ENCODE measurements at places on chromosomes 12 and 14. TPM values are rescaled to one million over a fixed set of nuclear protein-coding genes. Genes with fewer than 3 reads are reported as not detected.

DNA sequence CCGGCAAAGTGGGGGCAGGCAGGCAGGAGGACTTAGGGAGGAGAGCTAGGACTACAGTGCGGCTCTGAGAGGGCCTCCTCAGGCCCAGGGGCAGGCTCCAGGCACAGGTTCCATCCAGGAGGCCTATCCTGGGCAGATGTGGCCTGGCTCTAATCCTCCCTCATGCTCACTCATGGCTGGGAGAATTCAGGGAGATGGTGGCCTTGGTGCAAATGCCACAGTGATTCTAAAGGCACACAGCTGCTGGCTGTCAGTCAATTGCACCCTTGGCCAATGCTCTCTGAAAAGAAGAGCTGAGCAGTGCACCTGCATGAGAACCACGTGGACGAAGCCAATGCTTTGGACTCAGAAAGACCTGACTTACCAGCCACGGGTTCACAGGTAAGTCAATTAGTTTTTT, 89.6 kb downstream of the C12orf75 start:
- no peak for DNase-seq

DNA sequence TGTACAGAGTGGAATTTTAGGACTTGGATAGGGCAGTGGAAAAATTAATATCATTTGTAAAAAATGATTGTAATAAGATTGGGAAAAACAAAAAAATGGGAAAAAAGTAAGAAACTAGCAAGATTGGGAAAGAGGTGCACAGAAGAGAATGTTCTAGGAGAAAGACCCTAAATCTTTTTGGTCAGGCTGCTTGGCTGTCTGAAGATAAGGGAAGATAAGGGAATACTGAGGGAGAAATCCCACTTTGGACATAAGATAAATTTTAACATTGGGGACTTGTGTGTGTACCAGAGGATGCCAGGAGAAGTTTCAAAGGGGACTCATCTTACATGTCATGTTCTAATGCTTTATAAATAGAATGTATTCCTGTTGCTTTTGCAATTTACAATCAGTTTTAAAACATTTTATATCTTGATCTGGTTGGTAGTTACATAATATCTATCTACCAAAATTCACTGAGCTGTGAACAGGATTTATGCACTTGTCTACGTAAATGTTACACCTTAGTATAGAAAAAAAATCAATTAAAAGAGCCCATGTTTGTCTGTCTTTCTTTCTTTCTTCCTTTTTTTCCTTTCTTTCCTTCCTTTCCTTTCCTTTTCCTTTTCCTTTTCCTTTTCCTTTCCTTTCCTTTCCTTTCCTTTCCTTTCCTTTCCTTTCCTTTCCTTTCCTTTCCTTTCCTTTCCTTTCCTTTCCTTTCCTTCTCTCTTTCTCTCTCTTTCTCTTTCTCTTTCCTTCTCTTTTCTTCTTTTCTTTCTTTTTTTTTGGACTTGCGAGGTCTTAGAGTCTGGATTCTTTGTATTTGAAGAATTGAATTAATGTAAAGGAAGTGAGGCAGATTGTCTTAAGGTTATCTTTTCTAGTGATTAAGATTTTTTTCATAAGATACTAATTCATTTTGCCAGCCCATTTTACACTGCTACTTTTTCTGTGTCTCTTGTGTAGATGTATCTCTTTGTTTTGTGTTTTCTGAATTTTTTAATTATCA, 66.1 kb downstream of the KTN1 start:
- no peak for DNase-seq

DNA sequence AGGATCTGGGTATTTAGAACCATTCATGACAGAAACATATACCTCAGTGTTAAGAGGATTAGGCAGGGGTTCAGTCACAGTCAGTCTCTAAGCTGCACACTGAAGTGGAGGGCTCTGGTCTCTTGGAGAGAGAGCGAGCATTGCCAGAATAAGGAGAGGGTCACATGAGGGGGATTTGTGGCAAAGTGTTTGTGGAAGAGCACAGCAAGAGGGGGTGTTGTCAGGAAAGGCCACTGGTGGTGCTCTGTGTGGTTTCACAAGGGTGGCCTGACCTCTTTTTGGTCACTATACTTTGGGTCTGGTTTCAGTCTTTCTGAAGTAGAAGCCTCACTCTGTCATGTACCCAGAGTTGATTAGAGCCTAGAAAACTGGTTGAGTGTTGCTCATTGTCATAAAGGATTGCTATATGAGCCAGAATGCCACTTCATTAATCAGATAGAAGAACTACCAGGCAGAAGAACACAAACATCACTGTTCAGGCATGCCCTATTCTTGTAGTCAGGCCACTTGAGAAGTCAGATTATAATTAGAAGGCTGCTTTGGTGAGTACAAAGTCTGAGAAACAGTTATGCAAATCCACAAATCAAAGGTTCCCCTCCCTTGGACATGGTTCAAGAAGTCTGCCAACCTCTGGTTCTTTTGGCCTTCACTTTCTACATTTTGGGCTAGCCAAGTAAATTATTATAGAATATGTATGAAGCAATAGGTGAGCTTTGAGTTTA, 8.4 kb downstream of the TMEM19 start:
- no peak for DNase-seq

Gene CABP1
- polyA plus RNA-seq, result 2.9 TPM

DNA sequence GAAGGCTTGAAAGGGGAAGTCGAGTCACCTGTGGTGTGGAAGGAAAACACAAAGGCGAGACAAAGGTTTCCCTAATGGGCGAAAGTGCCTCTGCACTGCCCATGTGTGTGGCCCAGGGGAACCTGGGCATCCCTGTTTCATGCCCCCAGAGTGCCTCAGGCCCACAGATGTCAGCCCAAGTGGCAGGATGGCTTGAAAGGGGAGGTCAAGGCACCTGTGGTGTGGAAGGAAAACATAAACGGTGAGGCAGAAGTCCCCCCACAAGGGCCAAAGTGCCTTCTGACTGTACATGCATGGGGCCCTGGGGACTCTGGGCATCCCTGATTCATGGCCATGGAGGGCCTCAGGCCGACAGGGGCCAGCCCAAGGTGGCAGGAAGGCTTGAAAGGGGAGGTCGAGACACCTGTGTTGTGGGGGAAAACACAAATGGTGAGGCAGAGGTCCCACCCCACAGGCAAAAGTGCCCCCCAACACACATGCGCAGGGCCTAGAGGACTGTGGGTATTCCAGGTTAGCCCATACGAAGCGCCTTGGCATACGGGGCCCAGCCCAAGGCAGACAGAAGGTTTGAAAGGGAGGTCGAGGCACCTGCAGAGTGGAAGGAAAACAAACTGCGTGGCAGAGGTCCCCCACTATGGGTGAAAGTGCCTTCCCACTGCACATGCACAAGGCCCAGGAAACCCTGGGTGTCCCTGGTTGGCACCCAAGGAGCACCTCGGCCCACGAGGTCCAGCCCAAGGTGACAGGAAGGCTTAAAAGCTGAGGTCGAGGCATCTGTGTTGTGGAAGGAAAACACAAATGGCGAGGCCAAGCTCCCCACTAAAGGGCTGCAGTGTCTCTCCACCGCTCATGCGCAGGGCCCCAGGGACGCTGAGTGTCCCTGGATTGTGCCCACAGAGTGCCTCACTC, 382.3 kb downstream of the ALG10 start:
- DNase-seq, result peak; percentile 3

- no peak for DNase-seq
These were observed 71.5 kb downstream of the POLR3B start for GRCh38 chr12:106429043-106429552.

Gene SOX5
- polyA plus RNA-seq, result 0.91 TPM

Gene KRT72
- not detected for polyA plus RNA-seq

Gene COL2A1
- polyA plus RNA-seq, result 0.04 TPM

DNA sequence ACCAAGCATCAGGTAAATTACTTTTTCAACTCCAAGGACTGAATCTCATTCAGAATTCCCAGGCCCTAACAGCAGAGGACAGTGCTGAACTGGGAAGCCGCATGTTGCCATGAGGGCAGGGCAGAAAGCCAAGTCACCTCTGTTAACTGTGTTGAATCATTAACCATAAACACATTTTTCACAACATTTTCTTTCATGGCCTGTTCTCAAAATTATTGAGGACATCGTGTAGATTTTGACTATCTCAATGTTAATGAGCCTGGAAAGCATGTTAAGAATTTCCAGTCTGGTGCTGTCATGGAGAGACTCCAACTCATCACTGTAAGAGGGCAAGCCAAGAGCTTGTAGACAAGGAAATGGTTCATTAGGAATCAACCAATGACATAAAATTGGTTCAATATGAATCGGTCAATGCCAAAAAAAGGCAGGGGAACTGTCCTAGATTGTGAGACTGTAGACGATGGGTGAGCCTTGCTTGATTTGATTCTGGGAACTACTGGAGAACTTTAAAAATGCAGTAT, 33.7 kb downstream of the CPM start:
- DNase-seq, result no peak

- DNase-seq, result no peak
These were observed 3.6 kb downstream of the SMCO3 start for GRCh38 chr12:14810167-14810952.

Gene RTL1
- polyA plus RNA-seq, result not detected

Gene SLCO1C1
- polyA plus RNA-seq, result 0.61 TPM

GRCh38 chr14:72420749-72421474, 473.0 kb downstream of the DPF3 start:
- peak; percentile 63 for DNase-seq

Gene CCDC85C
- polyA plus RNA-seq, result 43.5 TPM

Measured in heart left ventricle (tissue), 16 donors.